SJSA1 (cell line): ENCODE measurements at places on chromosomes 12 and 14.
A peak's percentile ranks its signal among the peaks of the same experiment; 100 is the strongest.

GRCh38 chr14:97100306-97100705 lies 303.1 kb downstream of the VRK1 start:
- H3K27me3 ChIP-seq: no peaks in the 10 kb centered on the region
- no peaks in the 10 kb centered on the region for H3K4me1 ChIP-seq

GRCh38 chr12:122749569-122750332 lies 2.9 kb upstream of the DENR start:
- H3K4me1 ChIP-seq: peaks cover 13% of the 10 kb centered on the region
- no peak overlapping the region for H3K4me3 ChIP-seq

DNA sequence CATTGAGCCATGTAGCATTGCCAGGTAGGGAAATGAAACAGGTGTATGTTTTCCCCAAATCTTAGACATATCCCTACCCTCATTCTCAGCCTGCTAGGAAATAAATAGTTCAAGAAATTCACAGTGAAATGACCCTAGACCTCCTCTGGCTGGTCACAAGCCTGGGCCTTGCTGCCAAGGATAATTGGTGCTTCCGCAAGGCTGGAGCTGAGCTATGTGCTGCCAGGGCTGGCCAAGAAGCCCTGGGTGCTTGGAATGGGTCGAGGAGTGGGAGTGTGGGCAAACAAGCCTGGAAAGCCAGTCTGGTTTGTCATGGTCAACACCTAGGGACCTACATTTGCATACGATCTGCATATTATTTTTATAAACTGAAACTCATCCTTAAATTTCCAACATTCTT lies 31.3 kb upstream of the SLC10A1 start:
- H3K4me3 ChIP-seq: no peak overlapping the region
- H3K36me3 ChIP-seq: no peaks in the 10 kb centered on the region
- H3K27me3 ChIP-seq: no peaks in the 10 kb centered on the region
- H3K4me1 ChIP-seq: no peaks in the 10 kb centered on the region

- peaks cover 46% of the 10 kb centered on the region for H3K4me1 ChIP-seq
- DNase-seq: no peak
- H3K36me3 ChIP-seq: peaks cover 78% of the 10 kb centered on the region
- no peak overlapping the region for H3K4me3 ChIP-seq
- H3K27ac ChIP-seq: peak overlapping the region; percentile 59
Observed at GRCh38 chr12:124454735-124455134, 112.7 kb downstream of the NCOR2 start.

GRCh38 chr14:55446833-55447232 lies 6.4 kb upstream of the TBPL2 start:
- H3K36me3 ChIP-seq: no peaks in the 10 kb centered on the region
- H3K4me3 ChIP-seq: no peak overlapping the region
- no peaks in the 10 kb centered on the region for H3K27me3 ChIP-seq
- DNase-seq: peak; percentile 53

- no peaks in the 10 kb centered on the region; the same call in 1 of the 2 replicates for H3K27me3 ChIP-seq
- H3K36me3 ChIP-seq: no peaks in the 10 kb centered on the region
- H3K4me1 ChIP-seq: no peaks in the 10 kb centered on the region
- no peak for DNase-seq
- H3K27ac ChIP-seq: no peak overlapping the region
Observed at GRCh38 chr12:40171501-40171900, 53.3 kb upstream of the LRRK2 start.

DNA sequence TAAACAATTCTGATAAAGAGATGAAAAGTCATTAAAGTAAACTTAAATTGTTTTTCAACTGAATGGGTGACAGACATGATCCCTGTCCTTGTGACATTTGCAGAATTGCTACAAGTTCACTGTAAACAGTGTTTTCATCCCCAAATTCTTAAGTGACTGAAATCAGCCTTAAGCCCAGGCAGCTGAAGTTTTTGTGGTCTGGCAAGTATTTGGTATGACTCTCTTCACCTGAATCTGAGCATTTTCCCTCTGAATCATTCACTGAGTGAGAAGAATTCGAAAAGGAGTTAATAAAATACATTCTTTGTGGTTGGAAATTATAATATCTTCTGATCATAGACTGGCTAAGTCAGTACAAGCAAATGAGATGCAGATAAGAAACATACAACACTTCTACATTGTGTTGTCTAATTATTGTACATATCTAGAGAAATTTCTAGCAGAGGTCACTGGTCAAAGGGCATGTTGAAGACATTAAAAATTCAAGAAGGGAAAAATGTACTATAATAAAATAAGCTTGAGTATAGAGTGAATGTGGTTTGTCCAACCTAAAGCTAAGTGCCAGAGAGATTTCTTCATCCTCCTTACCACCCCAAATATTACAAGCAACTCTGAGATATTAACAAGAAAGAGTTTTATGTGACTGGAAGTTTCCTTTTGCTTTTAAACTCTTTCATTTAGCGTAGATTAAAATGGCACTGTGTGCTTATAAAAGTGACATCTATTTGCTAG lies 177.8 kb upstream of the DIO2 start:
- H3K27me3 ChIP-seq: no peaks in the 10 kb centered on the region
- H3K4me3 ChIP-seq: no peak overlapping the region
- peaks cover 45% of the 10 kb centered on the region for H3K4me1 ChIP-seq

- no peaks in the 10 kb centered on the region for H3K4me1 ChIP-seq
- H3K4me3 ChIP-seq: no peak overlapping the region
- no peaks in the 10 kb centered on the region for H3K36me3 ChIP-seq
- no peak for DNase-seq
Observed at GRCh38 chr12:52515927-52516831, 4.0 kb downstream of the KRT5 start.

GRCh38 chr12:4866299-4866698 lies 43.4 kb upstream of the KCNA1 start:
- H3K4me1 ChIP-seq: no peaks in the 10 kb centered on the region
- no peaks in the 10 kb centered on the region for H3K36me3 ChIP-seq
- H3K27ac ChIP-seq: no peak overlapping the region
- no peak overlapping the region for H3K4me3 ChIP-seq
- H3K27me3 ChIP-seq: peaks cover 46% of the 10 kb centered on the region

- H3K36me3 ChIP-seq: peaks cover 10% of the 10 kb centered on the region
- H3K27ac ChIP-seq: no peak overlapping the region
Observed at GRCh38 chr14:52053044-52053443, 15.8 kb downstream of the NID2 start.
